ENCODE measurements at places on chromosomes 1 and 21. TPM values are rescaled to one million over a fixed set of nuclear protein-coding genes. Genes with fewer than 3 reads are reported as not detected.

Gene KRTAP19-3
- polyA plus RNA-seq: not detected

Gene CYP4A22
- polyA plus RNA-seq: not detected

GRCh38 chr1:109367626-109368025, 30.1 kb downstream of the SORT1 start:
- no peak overlapping the region for H3K4me3 ChIP-seq
- H3K4me1 ChIP-seq: peaks cover 55% of the 10 kb centered on the region
- H3K27me3 ChIP-seq: no peaks in the 10 kb centered on the region
- H3K36me3 ChIP-seq: peaks cover 19% of the 10 kb centered on the region
- H3K27ac ChIP-seq: no peak overlapping the region

GRCh38 chr1:39637361-39637760, 2.1 kb downstream of the HEYL start:
- H3K4me1 ChIP-seq: peaks cover 15% of the 10 kb centered on the region
- peaks cover 13% of the 10 kb centered on the region for H3K27me3 ChIP-seq
- no peak for DNase-seq
- no peaks in the 10 kb centered on the region for H3K36me3 ChIP-seq
- H3K4me3 ChIP-seq: no peak overlapping the region

GRCh38 chr1:62062087-62062486, 132.6 kb upstream of the L1TD1 start:
- H3K4me1 ChIP-seq: no peaks in the 10 kb centered on the region
- DNase-seq: no peak
- H3K36me3 ChIP-seq: no peaks in the 10 kb centered on the region
- no peak overlapping the region for H3K27ac ChIP-seq

- no peak overlapping the region for H3K4me3 ChIP-seq
- DNase-seq: no peak
- no peaks in the 10 kb centered on the region for H3K4me1 ChIP-seq
- no peaks in the 10 kb centered on the region for H3K36me3 ChIP-seq
Observed at GRCh38 chr1:199221371-199222150, 582.7 kb downstream of the PTPRC start.

Data from CD14-positive monocyte (primary cell).